ENCODE measurements at places on chromosomes 7 and 10.

GRCh38 chr7:65441010-65441409 is 67.4 kb downstream of the ZNF92 start:
- DNase-seq = no peak

DNA sequence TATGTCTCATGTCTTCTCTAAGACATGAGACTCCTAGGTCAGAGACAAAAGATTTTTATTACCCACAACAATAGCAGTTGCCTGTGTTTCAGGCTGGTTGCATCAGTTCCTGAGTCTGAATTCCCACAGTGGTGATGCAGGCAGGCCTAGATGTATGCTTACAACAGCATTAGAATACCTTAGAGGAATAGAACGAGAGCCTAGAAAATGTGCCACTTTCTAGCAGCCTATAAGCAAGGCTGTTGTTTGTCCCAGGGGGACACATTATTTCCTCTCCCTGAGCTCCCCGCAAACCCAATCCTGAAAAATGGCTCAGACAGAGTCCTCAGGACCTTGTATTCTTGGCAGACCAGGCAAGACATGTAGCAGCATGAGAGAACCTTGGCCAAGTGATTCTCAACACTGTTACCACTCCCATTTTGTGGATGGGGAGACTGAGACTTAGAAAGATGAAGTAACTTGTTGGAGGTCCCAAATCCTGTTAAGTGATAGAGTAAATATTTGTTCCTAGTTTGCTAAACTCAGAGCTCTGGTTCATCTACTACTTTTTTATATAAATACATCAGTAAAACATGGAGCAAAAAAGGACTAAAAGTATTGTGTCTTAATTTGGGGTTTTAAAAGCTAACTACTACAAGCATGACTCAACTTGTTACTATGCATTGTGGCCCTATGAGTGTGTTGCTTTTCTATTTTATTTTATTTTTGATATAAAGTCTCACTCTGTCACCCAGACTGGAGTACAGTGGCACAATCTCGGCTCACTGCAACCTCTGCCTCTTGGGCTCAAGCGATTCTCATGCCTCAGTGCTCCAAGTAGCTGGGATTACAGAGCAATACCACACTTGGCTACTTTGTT is 14.2 kb downstream of the VTI1A start:
- no peak for DNase-seq

DNA sequence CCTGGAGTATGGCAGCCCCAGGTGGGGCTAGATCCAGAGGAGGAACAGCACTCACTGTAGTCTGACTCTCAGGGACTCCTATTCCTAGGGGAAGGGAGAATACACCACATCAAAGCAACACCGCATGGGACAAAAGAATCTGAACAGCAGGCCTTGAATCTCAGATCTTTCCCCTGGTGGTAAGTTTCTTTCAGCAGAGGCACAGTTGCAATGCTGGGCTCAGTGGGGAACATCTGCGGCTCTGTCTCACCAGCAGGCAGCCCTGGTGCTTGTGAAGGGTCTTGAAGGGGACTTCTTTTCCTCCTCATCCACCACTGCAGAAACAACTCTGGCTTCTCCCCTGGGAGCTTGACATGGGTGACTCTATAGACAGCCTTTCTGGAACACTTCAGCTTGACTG is 111.2 kb upstream of the ARHGAP21 start:
- no peak for DNase-seq

GRCh38 chr10:128151031-128151430 is 24.8 kb upstream of the MKI67 start:
- no peak for DNase-seq

- DNase-seq = no peak
Measured at GRCh38 chr7:80785961-80786536, 132.8 kb downstream of the SEMA3C start.

DNA sequence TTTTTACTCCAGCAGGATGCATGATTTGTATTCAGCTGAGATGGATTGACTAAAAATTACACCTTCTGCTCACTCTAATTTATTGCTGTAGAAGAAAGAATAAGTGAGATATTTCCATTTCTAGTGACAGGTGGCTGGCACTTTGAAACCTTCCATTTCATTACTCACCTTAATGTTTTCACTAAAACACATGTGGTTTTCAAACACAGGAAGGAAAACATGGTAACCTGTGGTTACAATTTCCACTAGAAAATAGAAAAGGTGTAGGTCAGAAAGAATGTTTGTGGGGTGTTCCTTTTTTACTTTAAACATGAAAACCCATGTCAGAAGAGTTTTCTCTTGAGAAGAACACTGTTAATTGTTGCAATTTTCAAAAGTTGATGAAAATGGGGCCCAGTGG is 12.0 kb upstream of the PRKCQ start:
- no peak for DNase-seq

DNA sequence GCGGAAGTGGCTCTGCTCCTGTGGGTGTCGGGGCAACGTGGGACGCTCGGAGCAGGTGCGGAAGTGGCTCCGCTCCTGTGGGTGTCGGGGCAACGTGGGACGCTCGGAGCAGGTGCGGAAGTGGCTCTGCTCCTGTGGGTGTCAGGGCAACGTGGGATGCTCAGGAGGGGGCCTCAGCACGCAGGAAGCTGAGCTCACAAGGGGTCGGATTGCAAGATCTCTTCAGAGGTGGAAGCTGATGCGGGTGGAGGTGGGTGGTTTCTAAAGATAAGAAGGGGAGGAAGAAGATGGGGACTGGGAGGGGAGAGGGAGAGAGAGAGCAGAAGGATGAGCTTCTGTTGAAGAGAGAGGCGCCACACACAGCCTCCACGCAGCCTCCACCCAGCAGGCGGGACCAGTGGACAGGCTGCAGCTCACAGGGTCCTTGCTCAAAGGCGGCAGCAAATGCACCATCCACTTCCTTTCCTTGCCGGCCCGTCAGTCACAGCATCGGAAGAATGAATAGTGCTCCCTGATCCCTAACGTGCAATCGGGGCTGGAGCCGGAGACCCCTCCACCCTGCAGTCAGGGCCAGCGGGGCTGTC is 78.7 kb downstream of the PTPRN2 start:
- DNase-seq = no peak

- DNase-seq = no peak
Measured at GRCh38 chr7:127021857-127022256, 230.9 kb downstream of the GRM8 start.

GRCh38 chr7:1428941-1429501 is 30.2 kb downstream of the MICALL2 start:
- DNase-seq = no peak

DNA sequence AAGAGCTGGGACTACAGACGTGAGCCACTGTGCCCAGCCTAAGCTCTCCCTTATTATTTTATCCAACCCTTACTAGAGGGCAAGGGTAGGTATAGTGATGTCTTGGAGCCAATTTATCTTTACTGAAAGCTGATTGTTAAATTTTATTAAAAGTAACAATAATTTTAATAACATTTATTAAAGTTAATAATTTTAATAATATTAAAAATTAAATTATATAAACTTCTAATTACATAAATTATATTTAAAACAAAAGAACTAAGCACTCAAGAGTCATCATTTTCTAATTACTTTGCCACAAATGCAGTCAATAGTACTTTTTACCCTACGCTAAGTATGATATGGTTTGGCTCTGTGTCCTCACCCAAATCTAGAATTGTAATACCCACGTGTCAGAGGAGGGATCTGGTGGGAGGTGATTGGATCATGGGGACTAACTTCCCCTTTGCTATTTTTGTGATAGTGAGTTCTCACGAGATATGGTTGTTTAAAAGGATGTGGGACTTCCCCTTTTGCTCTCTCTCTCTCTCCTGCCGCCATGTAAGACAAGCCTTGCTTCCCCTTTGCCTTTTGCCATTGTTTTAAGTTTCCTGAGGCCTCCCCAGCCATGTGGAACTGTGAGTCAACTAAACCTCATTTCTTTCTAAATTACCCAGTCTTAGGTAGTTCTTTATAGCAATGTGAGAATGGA is 58.4 kb upstream of the ETV1 start:
- no peak for DNase-seq

DNA sequence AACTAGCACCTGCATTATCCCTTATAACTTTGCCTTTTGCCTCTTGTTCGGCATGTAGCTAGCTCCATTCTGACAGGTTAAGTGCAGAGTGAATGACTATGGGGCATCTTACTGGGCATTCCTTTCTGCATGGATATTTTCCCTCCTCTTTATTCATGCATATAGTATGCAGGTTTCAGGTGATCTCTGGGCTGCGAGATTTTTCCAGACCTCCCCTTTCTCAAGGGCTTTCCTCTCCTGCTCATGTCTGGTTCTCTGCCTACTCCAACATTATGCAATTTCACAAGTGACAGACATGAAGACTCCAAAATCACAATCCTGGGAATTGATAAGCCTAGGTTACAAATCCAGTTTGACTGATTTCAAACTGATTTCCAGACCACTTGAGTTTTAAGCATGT is 503.8 kb downstream of the NXPH1 start:
- DNase-seq = no peak

- DNase-seq = no peak
Measured at GRCh38 chr7:25031007-25031406, 51.0 kb upstream of the OSBPL3 start.

DNA sequence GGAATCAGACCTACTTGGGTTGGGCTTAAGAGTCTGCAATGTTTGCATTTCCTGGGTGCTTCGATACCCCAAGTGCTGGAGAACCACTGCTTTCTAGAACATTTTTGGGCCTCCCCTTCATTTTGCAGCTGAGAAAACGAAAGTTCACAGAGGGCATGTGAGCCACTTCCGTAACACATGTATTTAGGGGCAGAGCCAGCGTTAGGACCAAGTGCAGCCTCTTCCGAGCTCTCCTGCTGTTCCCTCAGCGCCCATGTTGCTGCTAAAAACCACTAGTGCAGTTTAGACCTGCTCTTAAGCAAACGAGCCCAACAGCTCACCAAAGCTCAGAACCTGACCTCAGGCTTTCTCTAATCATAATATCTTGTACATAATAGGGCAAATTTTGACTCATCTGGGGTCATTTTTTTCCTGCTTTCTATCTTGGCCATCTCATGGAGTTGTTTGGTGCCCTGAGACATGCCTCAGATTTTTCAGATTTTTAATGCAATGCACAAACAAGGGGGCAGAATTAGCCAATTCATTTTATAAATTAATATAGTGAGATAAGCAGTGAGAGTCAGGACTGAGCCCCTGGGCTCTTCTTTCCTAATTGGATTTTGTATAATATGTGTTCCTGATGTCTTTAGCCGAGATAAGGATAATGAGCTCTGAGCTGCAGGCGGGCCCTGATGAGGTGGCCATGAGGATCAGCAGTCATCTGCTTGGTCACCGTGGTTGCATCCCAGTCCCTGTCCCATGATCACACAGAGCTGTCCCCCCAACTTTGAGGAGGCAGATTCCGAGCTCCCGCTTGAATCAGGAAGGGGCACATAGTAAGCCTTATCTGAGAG is 12.9 kb downstream of the BAG3 start:
- no peak for DNase-seq

DNA sequence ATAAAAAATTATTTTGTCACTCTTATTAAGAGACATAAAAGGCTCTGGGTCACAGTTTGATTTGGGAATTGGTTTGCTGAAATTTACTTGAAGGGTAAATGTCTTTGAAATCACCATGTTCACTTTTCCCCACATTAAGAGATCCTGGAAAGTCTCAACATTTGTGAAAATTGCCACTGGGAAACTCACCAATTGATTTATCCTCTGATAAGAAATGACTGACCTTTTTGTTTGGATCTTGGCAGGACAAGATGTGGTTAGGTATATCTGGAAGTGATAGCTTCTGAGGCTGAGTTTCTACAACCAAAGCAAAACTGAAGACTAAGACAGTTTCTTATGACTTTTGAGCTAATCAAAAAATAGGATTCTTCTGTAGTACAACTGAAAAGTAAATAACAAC is 107.1 kb upstream of the TMEM106B start:
- DNase-seq = no peak

GRCh38 chr7:21731977-21732376 is 189.1 kb downstream of the DNAH11 start:
- no peak for DNase-seq

GRCh38 chr7:39667341-39667923 is 44.1 kb downstream of the RALA start:
- no peak for DNase-seq

- peak; percentile 45 for DNase-seq
Measured at GRCh38 chr10:28722065-28722803, 44.9 kb downstream of the BAMBI start.

GRCh38 chr7:74380720-74381119 is 73.0 kb upstream of the GTF2IRD1 start:
- DNase-seq = no peak

DNA sequence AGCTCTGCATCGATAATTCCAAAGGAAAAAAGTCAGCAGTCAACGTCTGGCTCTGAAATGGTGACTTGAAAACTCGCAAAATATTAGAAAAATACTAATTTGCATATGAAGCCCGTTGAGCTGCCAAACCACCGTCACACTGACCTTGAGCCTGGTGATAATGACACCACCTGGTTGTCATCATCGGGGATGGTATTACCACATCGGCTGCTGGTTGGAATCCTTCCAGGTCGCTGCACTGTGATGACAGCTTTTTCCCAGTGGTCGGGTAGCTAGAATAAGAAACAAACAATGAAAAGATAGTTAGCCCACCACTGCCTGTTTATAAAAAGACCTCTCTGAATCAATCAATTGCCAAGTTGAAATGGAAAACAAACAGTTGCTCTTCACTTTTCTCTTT is 41.6 kb downstream of the LAMB1 start:
- no peak for DNase-seq

- no peak for DNase-seq
Measured at GRCh38 chr7:116526897-116527296, 2.1 kb downstream of the CAV1 start.

- no peak for DNase-seq
Measured at GRCh38 chr10:69757206-69757552, 44.5 kb upstream of the COL13A1 start.

DNA sequence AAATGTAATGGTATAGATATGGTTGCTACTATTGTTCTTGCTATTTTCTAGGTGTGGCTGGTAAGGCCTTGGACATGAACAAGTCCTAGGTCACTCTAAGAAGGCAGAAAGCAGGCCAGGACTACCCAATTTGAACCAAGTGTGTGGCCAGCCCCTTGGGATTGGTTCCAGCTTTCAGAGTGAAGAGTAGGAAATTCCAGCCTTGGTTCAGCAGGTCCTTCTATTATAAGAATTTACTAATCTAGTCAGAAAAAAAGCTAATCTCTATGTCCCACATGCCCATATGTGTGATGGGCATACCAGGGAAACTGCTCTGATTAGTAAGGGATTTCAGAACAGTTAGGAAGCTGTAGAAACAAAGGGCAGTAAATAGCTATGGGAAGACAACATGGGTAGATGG is 7.8 kb upstream of the TARP start:
- no peak for DNase-seq

GRCh38 chr7:150464962-150465361 is 14.5 kb downstream of the GIMAP8 start:
- no peak for DNase-seq

Measured in hypothalamus (tissue), 51 donors.